Spinal cord (tissue), 10 donors: ENCODE measurements at places on chromosomes 2 and 18.

DNA sequence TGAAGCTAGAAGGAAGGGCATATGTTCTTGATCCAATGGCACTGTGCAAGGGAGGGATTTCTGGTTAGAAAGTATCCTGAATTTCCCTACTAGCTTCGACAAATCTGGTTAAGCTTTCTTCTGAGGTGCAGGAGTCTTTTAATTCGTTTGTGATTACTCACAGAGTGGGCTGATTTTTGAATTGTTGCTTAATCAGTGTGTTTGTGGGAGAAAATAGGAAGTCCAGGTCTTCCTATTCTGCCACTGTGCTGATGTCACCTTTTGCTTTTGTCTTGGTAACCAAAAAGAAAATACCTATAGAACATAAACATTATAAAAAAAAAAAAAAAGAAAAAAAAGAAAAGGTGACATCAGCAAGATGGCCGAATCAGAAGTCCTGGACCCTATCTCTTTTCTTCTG, 1008.6 kb downstream of the TSN start:
- no peaks in the 10 kb centered on the region for H3K4me1 ChIP-seq
- no peaks in the 10 kb centered on the region for H3K36me3 ChIP-seq
- H3K27ac ChIP-seq, result no peak overlapping the region
- H3K4me3 ChIP-seq, result no peak overlapping the region
- H3K27me3 ChIP-seq, result no peaks in the 10 kb centered on the region

GRCh38 chr2:64939332-64939917, 49.8 kb upstream of the SLC1A4 start:
- no peak overlapping the region for H3K4me3 ChIP-seq
- peaks cover 18% of the 10 kb centered on the region for H3K4me1 ChIP-seq
- H3K27ac ChIP-seq, result no peak overlapping the region
- no peaks in the 10 kb centered on the region for H3K27me3 ChIP-seq
- no peak for DNase-seq

- no peak for DNase-seq
- H3K4me3 ChIP-seq, result no peak overlapping the region
- H3K27ac ChIP-seq, result no peak overlapping the region
- no peaks in the 10 kb centered on the region for H3K36me3 ChIP-seq
These were observed 798.1 kb downstream of the CPS1 start for GRCh38 chr2:211354481-211354880.

- peaks cover 64% of the 10 kb centered on the region for H3K4me1 ChIP-seq
- DNase-seq, result peak; percentile 78
- H3K36me3 ChIP-seq, result no peaks in the 10 kb centered on the region
- H3K4me3 ChIP-seq, result peak overlapping the region; percentile 12
These were observed 57.7 kb upstream of the SEMA4C start for GRCh38 chr2:96927405-96928171.

- no peaks in the 10 kb centered on the region for H3K4me1 ChIP-seq
- no peak overlapping the region for H3K27ac ChIP-seq
- H3K27me3 ChIP-seq, result no peaks in the 10 kb centered on the region
- peaks cover 14% of the 10 kb centered on the region for H3K36me3 ChIP-seq
These were observed 142.1 kb downstream of the GFPT1 start for GRCh38 chr2:69244882-69245281.

DNA sequence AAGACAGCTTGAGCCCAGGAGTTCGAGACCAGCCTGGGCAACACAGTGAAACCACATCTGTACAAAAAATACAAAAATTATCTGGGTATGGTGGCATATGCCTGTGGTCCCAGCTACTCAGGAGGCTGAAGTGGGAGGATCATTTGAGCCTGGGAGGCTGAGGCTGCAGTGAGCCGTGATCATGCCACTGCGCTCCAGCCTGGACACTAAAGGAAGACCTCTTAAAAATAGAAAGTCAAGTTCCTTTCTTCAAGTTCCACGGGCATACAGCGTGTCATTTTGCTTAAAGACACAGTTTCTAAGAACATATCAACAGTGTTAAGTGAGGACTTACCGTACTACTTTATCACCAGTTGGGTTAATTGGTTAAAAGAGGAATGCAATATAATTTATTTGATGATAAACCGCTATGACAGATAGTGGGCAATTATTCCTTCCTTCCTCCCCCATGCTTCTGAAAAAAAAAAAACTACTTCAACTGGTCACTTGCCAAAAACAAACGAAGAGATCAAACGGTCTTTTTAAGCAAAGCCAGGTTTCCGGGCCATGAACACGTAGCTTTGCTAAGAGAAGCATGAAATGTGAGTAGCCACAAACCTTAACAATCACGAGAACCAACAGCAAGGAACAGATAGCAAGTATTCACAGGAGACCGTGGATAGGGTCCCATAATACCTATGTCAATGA, 21.4 kb downstream of the AP1S3 start:
- no peak overlapping the region for H3K4me3 ChIP-seq
- DNase-seq, result no peak
- no peaks in the 10 kb centered on the region for H3K4me1 ChIP-seq

DNA sequence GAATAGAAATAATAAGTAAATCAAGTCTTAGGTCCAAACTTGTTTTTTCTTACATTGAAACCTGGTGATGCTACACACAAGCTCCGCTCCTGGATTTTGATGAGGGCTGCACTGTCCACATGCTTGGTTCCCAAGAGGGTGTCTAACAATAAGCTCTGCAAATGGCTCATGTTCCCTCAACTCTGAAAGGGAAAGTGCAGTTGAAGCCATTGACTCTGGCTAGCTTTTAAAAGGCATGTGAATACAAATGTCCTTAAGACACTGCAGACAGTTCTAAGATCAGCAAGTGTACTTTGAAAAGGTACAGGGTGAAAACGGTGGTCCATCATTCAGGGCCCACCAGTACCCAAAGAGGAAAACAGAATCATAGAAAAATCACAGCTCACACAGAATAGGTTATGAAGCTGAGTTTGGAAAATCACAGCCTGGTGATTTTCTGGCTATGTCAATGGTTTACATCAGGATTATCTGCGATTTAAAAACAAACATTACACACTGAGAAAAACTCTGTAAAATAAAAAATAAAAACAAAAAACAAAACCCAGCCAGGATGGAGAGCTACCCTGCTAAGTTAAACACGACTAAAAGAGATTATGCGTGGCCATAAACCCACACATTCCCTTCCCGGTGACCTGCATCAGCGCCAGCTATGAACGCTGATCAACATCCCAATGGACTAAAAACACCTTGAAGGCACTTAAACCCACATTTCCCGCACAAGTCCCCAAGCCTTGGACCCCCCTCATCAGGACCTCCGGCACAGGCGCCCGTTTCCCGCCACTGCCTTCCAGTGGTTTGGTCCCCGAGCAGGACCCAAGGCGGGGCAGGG, 554 bp downstream of the PFN4 start:
- H3K4me3 ChIP-seq, result peak overlapping the region; percentile 91
- no peaks in the 10 kb centered on the region for H3K27me3 ChIP-seq
- no peaks in the 10 kb centered on the region for H3K36me3 ChIP-seq
- peaks cover 23% of the 10 kb centered on the region for H3K4me1 ChIP-seq

GRCh38 chr2:108165729-108166128, 74.0 kb upstream of the SULT1C3 start:
- H3K4me3 ChIP-seq, result no peak overlapping the region
- H3K4me1 ChIP-seq, result no peaks in the 10 kb centered on the region
- DNase-seq, result no peak
- H3K36me3 ChIP-seq, result no peaks in the 10 kb centered on the region
- H3K27ac ChIP-seq, result no peak overlapping the region

- H3K4me1 ChIP-seq, result peaks cover 30% of the 10 kb centered on the region
- H3K36me3 ChIP-seq, result no peaks in the 10 kb centered on the region
- no peak for DNase-seq
- no peak overlapping the region for H3K4me3 ChIP-seq
- H3K27me3 ChIP-seq, result peaks cover 89% of the 10 kb centered on the region
- H3K27ac ChIP-seq, result no peak overlapping the region
These were observed 10.4 kb downstream of the NR4A2 start for GRCh38 chr2:156322051-156322685.

DNA sequence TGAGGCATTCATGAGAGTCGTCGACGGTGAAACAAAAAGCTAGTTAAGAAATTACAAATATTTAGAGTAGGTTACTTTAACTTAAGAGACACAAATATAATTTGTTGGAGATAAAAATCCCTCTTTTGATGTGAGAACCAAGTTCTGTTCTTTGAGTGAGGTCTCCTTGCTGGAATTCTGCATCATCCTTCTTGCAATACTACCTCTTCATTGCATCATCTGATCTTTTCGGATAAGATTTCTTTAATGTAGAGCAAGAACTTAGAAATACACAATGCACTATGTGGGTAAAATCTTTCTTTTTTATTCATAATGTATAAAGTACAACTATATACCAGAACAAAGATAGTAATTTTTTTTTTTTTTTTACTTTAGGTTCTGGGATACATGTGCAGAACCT, 118.4 kb downstream of the ARL4C start:
- peaks cover 8% of the 10 kb centered on the region for H3K4me1 ChIP-seq
- peaks cover 2% of the 10 kb centered on the region for H3K27me3 ChIP-seq
- H3K4me3 ChIP-seq, result no peak overlapping the region
- no peak for DNase-seq
- no peaks in the 10 kb centered on the region for H3K36me3 ChIP-seq

- no peaks in the 10 kb centered on the region for H3K27me3 ChIP-seq
- H3K4me3 ChIP-seq, result no peak overlapping the region
- DNase-seq, result no peak
- H3K27ac ChIP-seq, result no peak overlapping the region
- no peaks in the 10 kb centered on the region for H3K36me3 ChIP-seq
These were observed 13.0 kb downstream of the ANTXR1 start for GRCh38 chr2:69026026-69026425.
